ENCODE measurements at places on chromosomes 11 and 22.

GRCh38 chr11:120912504-120912903 lies 111.4 kb upstream of the TBCEL start:
- no peak for DNase-seq

DNA sequence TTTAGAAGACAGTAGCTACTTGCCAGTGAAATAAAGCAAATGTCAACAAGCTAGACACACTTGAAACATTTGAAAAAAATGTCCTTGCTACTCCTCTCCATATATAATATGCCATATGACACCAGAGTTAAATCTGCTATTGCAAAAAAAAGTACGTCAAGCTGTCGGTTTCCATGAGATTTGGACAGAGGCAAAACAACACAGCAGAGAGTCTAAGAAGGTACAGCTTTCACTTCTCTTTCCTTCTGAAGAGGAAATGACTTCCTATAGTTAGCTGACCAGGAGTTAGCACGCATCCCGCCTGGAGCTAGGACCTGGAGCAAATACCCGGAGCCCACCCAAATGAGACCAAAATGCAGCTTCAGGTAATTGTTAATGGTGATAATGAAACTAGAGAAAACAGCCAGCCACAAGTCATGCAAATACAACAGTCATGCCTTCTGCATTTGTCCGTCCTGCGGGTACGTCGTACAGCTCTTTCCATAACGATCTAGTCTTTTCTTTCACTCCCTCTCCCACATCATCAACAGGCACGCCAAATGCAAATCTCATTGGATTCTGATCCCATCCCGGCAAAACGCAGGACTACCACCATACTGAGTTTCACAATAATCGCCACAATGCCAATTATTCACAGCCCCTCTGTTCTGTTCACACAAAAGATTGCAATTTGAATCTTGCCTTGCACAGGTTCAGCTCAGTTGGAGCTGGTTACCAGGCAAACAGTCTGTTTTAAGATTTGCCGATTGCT lies 395.0 kb upstream of the CCDC90B start:
- no peak for DNase-seq

- no peak for DNase-seq
Measured at GRCh38 chr11:1827931-1828330, 6.9 kb upstream of the SYT8 start.

- no peak for DNase-seq
Measured at GRCh38 chr11:12508151-12508751, 130.9 kb downstream of the PARVA start.

DNA sequence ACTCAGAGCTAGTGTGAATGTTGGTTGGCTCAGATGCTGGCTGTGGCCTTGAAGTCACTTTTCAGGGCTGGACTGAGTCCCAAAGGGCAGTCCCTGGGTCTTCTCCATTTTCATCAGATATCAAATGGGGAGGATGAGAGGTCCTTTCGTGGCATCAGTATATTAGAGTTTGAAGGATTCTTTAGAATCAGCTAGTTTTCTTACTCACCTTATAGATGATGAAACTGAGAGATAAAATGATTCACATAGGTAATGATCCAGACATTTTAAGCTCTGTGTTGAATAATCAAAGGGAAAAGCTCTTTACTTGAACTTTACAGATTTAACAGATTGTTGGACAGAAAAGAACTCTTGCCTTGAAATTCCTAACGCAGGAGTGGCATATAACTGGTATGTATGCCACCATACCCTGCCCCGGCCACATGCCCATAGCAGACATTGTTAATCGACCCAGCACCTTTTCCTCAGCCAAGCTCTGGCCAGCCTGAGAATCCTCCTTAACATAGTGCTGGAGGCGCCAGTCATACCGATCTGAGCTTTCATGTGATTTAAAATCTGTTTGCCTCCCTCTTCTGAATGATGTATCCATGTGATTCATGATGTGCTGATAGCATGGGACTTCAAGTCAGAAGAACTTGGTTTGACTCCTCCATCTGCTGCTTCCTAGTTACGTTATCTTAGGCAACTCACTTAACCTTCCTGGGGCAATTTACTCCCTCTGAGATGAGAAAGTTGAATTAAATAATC lies 60.0 kb downstream of the BARX2 start:
- peak; percentile 34 for DNase-seq

DNA sequence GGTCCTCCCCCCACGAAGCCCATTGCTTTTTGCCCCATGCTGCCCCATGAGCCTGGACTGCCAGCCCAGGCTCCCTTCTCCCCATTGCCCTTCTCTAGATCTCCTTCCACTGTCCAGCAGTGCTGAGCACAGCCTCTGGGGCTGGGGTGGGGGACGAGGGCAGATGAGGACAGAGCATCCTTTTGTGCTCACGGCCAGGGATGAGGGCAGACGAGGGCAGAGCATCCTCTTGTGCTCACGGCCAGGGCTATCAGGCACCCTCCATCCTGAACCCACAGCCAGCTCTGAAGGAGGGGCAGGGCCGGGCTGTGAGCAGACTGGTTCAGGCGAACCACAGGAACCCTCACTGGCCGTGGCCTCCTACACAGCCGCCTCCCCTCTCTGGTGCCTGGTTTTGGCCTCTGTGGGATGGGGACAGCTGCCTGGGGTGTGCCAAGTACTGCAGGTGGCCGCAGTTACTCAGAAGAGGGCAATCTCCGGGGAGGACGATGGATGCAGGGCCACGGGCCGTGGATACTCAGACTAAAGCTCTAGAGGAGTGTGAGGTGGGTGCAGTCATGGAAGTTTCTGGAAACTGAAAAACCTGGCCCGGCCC lies 1258.8 kb downstream of the BRD1 start:
- DNase-seq = no peak

DNA sequence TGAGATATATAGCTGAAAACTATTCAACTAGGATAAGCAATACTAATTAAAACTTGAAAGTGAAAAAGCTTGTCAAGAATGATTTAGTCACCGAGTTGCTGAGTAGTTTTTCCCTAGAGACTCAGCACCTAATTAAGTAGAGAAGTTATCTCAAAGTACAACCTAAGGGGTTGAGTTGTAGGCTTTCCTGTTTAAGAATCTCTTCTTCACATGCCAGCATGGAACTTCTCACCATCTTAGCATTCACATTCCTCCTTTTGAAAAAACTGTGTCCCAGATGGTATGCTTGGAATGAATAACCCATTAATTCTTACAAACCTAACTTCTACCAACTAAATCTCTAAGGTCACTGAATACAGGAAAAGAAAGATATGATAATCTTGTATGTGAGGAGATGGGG lies 303.3 kb upstream of the ZC3H12C start:
- DNase-seq = no peak

- peak; percentile 23 for DNase-seq
Measured at GRCh38 chr11:8019314-8020243, 32.4 kb downstream of the EIF3F start.

DNA sequence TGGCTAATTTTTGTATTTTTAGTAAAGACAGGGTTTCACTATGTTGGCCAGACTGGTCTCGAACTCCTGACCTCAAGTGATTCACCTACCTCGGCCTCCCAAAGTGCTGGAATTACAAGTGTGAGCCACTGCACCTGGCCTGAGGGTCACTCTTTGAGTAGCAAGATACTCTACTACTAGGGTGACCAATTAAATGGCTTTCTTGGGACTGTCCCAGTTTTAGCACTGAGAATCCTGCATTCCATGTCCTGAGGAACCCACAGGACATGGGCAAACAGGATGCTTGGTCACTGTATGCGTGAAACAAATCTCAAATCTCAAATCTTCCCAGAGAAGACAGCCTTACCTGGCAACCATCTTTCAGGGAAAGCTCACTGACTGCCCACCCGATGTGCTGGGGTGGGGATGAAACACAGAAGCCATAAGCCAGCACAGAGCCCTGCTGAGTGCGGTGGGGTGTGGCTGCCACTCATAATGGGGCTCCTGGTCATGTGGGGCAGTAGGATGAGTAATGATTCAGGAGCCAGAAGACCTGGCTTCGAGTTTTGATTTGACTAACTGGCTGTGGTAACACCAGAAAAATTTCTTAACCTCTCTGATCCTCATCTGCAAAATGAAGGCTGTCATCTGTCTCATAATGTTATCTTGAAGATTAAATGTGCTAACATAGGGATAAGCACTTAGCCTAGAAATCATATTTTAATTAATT lies 11.5 kb downstream of the CLMP start:
- peak; percentile 41 for DNase-seq

- no peak for DNase-seq
Measured at GRCh38 chr11:96257036-96257435, 86.0 kb downstream of the MAML2 start.

GRCh38 chr22:24087071-24087795 lies 76.1 kb downstream of the CABIN1 start:
- no peak for DNase-seq

DNA sequence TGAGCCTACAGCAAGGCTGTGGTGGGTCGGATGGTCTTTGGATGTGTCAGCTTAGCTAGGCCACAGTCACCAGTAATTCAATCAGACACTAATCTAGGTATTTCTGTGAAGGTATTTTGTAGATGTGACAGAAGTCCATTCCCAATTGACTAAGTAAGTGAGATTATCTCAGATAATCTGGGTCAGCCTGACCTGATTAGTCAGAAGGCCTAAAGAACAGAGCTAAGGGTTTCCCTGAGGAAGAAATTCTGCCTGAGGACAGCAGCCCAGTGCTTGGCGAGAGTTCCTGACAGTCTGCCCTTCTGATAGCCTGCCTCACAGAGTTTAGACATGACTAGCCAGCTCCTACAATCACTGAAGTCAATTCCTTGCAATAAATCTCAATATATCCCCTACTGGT lies 28.7 kb downstream of the GUCD1 start:
- DNase-seq = no peak

- no peak for DNase-seq
Measured at GRCh38 chr22:37760152-37760551, 47.6 kb upstream of the GCAT start.

- no peak for DNase-seq
Measured at GRCh38 chr11:109939166-109939810, 153.9 kb upstream of the ZC3H12C start.

DNA sequence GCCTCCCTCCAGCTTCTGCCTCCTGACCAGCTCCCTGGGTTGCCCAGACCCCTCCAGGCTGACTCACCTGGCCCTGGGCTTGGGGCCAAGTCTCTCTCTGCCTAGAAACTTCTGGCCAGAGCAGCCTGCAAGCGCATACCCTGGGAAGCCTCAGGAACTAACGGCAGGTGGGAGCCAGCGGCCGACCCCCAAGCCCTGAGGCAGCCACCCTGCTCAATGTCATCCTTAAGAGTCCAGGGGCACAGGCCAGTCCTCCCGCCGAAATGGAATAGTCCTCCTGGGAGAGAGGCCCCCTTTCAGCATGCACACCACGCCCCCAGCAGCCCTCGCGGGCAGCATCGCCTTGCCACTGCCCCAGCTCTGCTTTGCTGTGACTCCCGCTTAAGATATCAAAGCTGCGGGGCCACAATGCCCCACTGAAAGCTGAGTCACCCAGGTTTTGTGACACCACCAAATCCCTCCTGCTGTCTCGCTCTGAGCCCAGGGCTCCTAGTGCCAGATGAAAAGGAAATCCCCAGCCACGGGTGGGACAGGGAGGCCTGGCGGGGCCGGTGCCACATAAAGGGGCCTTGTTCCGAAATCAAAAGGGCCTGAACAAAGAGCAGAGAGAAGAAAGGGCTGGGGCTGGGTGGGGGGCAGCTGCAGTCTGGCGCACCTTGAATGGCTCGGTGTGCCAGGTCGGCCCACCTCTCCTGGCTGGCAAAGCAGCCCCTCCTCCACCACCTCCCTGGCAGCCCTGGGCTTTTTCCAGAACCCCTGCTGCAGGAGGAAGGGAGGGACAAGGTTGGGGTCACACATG lies 21.4 kb upstream of the FGF3 start:
- DNase-seq = no peak

GRCh38 chr22:25748704-25749103 lies 6.7 kb downstream of the MYO18B start:
- no peak for DNase-seq

- no peak for DNase-seq
Measured at GRCh38 chr11:2576111-2576510, 123.7 kb downstream of the KCNQ1OT1 start.

GRCh38 chr11:10632483-10632882 lies 61.1 kb downstream of the IRAG1 start:
- peak; percentile 39 for DNase-seq

DNA sequence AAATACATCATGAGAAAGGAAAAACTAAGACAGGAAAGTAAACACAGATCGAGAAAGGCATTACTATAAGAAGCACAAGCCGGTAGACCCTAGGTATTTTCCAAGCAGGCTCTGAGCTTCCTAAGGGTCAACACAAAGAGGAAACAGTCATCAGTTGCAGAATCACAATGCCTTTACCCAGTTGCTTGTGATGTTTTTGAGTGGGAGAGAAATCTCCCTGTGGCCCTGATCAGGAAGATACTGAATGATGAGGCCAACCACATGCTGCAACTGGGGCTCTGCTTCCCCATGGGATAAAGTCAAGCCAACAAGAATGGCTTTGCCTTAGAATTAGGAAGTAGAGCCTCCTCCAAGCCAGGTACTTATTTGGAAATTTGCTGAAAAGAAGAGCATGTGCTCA lies 132.6 kb downstream of the MICAL2 start:
- no peak for DNase-seq

DNA sequence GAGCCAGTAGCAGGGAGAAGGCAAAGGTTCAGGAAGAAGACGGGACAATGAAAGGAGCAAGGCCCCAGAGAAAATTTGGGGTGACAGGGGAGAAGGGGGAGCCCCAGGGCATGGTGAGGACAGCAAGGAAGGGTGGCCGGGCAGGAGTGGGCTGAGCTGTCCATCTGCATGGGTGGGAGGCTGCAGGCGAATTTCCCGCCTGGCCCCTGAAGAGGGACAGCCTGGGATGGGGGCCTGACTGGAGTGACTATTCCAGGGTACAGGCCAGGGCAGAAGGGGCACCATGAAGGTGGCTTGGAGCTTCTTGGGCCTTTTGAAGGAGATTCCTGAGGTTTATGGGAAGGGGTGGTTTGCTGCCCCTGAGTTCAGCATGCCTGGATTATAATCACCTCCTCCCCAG lies 56.2 kb downstream of the WNT11 start:
- DNase-seq = no peak

DNA sequence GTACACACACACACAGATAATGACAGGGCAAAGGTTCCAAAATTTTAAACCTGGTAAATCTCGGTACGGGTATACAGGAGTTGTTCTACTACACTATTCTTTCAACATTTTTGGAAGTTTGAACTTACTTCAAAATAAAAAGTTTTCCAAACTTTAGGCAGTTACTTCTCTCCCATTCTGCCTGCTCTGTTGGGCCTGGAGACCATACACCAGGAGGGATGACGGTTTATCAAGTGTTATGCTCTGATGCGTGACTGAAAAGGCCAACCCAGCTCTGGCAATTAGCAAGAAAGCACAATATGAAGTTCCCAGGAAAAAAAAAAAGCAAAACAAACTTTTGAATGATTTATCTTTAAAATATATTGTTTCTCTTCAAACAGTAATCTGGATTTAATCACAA lies 969 bp downstream of the SERPIND1 start:
- DNase-seq = no peak

DNA sequence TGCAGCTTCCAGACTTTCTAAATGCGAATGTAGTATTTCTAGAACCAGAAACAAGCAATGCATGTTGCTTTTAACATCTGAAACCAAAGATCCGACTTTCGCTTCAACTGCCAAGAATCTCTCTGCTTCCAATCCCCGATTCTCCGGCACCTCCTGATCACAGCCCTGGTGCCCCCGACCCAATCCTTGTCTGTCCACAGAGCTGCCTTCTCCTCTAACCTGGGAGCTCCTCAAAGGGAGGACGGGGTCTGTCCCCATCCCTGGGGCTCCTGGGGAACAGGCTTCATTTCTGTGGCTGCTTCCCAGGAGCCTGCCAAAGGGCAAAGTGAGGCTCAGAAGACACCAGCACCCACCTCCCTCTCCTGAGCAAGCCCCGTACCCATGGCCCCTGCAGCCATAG lies 521 bp downstream of the ALDH3B2 start:
- DNase-seq = no peak

GRCh38 chr11:76206327-76207081 lies at the start of gene WNT11:
TSS of gene WNT11 (minus strand) at chr11:76206502. CDS start at chr11:76206407, 95 bp downstream.
- DNase-seq = peak; percentile 23
